ENCODE measurements at places on chromosomes 5 and 9.

GRCh38 chr5:166909040-166909439 is 1382.4 kb upstream of the WWC1 start:
- no peak for DNase-seq

GRCh38 chr9:131454028-131454427 is 48.7 kb upstream of the POMT1 start:
- DNase-seq, result no peak

DNA sequence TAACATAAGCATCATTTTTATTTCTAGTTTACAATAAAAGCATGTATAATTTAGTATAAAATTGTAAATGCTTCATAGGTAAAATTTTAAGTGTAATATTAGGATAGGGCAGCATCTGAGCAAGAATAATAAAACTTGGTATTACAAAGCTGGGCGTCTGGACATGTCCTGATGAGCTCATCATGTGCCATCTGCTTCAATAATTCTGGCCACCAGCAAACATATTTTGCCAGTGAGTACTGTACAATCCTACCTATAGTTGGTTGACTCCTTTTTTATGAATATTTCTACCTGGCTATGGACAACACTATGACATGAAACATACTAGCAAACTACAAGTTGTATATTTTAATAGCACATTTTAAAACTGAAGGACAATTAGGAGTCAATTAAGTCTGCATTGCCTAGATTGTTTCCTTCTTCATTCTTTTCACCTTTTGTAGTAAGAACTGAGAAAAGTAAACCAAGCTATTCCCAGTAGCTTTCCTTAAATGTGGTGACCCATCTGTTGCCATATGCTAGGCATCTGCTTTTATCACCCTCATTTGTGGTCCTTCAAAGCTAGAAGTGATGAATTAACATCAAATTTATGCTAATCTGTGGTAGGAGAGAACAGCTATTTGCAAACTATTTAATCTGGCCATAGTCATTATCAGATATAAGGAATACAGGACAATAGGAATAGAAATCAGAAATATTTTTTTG is 23.4 kb downstream of the LURAP1L start:
- no peak for DNase-seq

DNA sequence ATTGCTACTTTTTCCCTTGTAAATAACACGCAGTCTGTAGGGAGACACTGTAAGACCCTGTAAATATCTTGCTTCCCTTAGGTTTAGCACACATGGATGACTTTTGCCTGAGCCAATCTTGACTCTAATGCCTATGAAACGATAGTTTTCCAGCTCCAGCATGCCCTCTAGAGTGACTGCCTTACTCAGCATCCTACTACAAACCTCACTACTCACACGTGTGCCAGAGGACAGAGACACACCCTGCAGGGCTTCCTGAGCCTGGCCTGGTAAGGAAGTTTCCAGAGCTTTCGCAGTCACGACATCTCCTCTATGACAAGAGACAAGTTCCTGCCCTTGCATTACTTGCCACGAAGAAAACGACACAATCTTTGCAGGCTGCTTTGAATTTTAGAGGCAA is 138.1 kb downstream of the ATPSCKMT start:
- peak; percentile 69 for DNase-seq

GRCh38 chr5:126970517-126971017 is 59.8 kb downstream of the MARCHF3 start:
- peak; percentile 56 for DNase-seq

GRCh38 chr5:143135832-143136551 is 267.5 kb downstream of the NR3C1 start:
- no peak for DNase-seq

DNA sequence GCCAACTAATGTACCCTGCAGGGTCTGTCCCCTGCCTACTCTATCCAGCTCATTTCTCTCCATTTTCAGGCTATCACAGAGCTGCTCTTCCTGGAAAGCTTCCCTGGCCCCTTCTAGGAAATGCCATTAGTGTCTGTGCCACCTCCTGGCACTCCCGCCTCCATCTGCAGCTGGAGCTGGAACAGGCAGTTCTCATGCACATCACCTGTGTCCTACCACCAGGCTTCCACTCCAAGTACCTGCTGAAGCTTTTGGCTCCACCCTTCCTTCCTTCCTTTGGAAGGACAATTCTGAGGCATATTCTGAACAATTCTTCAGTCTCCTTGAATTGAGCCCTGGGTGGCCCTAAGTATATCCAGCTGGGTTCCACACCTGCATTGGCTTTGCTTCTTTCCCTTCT is 156.2 kb upstream of the ZNF618 start:
- DNase-seq, result no peak

- peak; percentile 80 for DNase-seq
Observed at GRCh38 chr9:114224247-114224610, 68.9 kb downstream of the COL27A1 start.

DNA sequence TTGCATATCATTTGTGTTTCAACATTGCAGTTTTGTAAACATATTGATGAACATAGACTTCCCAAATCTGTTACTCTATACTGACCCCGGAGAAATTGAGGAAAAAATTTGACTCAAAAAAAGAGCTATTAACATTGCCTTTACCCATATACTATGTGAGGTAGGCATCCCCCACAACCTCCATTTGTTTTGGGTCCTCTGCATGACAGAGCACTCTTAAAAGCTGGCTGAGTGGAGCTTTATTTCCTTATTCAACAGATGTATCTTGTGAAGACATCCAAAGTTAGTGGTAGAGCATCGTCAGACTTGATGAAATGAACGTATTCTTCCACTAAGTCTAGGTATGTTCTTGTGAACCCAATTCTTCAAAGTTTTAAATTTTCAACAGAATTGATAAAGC is 310.5 kb downstream of the CDH9 start:
- DNase-seq, result no peak

DNA sequence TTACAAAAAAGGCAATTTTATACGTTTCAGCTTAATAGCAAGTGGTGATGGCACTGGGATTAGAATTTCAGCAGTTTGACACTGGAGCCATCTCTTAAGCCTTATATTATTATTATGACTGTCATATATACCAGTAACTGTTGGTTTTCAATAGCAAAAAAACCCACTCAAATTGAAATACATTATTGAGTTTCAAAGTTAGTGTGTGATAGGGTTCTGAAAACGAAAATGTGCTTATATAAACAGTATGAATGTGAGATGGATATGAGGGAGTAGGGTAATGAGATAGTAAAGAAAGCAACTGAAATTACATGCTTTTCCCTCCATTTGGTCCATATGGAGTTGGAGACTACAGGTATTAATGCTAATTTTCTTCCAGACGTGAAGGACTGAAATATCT is 68.6 kb upstream of the ACTBL2 start:
- no peak for DNase-seq

GRCh38 chr5:132663771-132664695 is 6.1 kb downstream of the IL13 start:
- peak; percentile 47 for DNase-seq

GRCh38 chr9:37925006-37925405 is 21.1 kb upstream of the SLC25A51 start:
- DNase-seq, result no peak

GRCh38 chr5:71537687-71538086 is 49.5 kb upstream of the MCCC2 start:
- DNase-seq, result no peak

DNA sequence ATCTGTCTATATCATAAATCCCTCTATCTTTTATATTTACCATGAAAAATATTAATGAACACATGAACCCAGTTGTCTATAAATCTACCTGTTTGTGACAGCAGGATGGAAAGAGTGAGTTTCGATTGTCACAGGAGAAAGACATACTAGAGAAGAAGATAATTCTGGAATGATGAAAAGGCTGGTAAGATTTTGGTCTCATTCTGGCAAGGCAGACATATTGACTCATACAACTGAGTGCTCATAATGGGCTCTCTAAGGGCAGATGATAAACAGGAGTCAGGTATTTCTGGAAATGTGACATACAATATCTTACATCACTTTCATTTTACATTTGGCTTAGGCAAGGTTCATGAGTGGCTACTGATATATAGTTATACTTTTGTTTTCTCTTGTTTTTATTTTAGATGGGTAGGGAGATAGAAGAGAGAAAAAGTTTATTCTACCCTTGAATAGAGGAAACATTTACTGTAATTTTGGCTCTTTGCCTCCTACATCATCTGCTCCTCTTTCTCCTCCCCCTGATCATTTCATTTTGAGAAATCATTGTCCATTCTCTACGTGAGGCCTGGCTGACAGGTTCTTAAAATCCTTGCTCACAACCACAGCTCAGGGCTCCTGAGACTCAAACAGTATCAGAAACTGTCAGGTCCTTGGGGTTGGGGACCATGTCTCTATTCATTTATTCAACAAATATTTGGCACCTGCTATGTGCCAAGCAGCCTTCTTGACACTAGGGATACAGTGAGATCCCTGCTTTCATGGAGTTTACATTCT is 14.4 kb downstream of the ELOVL7 start:
- no peak for DNase-seq

- DNase-seq, result no peak
Observed at GRCh38 chr9:79043916-79044315, 527.8 kb upstream of the TLE4 start.

GRCh38 chr5:13993926-13994325 is 49.4 kb upstream of the DNAH5 start:
- DNase-seq, result no peak

- DNase-seq, result no peak
Observed at GRCh38 chr9:130024597-130024994, 18.4 kb downstream of the FNBP1 start.

- DNase-seq, result no peak
Observed at GRCh38 chr5:170307575-170308465, 10.2 kb upstream of the LCP2 start.

- DNase-seq, result no peak
Observed at GRCh38 chr5:177355868-177356168, 1.9 kb upstream of the RGS14 start.

DNA sequence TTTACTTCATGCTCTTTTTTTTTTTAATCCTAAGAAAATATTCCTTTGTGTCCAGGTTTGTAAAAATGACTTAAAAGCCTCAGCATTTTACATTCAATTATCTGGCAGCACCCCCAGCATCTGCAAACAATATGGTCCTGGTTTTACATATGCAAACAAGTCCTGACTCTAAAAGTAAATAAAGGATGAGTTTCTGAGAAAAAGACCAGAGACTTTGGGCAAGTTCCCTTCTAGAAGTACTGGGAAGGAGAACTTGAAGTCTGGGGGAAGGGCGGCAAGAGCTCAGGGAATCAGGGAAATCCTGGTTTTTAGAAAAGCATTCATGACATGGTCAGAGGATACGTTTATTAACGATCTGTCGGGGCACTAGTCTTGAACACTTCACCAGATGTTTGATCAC is 25.8 kb downstream of the COL23A1 start:
- no peak for DNase-seq

DNA sequence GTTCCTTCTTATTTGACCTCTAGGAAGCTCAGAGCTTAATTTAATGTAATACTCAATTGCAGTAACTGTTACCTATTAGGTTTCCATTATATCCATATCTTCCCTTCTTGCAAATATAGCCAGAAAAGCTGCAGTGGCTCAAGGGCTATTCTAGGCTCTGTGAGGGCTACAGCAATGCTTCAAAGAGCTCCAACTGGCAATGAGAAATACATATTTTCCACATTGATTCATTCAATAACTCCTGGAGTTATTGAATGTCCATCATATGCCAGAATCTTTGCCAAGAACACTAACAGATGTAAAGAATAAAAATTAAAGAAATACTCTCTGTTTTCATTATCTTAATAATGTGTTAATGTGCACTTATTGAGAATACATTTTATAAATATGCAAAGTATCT is 396.9 kb upstream of the PAPPA start:
- no peak for DNase-seq

DNA sequence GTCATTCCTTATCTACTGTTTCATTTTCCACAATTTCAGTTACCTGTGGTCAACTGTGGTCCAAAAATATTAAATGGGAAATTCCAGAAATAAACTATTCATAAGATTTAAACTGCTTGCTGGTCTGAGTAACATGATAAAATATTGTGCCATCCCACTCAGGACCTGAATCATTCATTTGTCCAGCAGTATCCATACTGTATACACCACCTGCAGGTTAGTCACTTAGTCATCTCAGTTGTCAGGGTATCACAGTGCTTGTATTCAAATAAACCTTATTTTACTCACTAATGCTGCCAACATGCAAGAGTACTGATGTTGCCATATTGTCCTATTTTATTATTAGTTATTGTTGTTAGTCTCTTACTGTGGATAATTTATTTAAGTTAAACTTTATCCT is 139.7 kb downstream of the FBXO4 start:
- no peak for DNase-seq

GRCh38 chr9:129166623-129167557 is 11.2 kb downstream of the IER5L start:
- peak; percentile 96 for DNase-seq

DNA sequence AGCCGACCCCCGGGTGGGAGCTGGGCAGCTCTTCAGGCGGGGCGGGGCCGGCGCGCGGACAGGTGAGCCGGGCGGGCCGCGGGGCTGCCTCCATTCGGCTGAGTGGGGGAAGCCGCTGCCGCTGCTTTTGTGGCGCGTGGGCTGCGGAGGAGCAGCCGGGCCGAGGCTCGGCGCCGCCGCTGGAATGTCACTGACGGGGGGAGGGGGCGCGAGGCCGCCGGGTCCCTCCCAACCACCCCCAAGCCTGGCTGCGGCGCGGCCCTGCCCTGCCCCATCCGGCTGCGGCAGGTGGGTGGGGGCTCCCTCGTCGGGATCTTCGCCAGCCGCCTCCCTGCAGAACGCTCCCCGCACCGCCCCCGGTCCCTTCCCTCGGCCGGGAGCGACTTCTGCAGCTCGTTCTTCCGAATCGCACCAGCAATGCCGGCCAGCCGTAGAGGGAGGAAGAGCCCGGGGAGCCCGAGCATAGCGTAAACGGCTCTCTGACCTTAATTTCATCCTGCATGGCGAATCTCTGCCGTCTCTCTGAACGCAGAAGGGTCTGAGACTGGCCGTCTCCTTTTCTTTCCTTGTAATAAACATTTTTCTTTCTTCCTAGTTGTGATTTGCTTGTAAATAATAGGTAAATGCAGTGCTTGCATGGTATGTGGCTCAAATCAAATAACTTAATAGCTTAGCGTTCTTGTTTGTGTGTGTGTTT is 505 bp downstream of the SPTAN1 start:
- peak; percentile 54 for DNase-seq
